ENCODE measurements at places on chromosomes 1 and 21.

DNA sequence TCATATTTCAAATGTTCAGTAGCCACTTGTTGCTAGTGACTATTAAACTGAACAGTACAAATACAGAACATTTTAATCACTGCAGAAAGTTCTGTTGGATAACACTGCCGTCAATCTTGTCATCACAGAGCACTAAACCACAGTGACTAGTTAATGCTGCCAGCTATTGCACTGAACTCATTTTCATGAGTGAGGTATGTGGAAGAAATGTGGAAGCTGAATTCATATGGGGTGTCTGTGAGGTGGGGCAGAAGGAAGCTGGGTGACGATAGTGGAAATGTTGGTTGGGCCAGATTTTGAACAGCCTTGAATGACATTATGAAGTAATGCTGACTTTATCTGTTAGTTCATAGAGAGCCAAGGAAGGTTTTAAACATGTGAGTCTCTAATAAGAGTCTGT is 49.6 kb downstream of the OSBPL9 start:
- no peak for DNase-seq

- DNase-seq: no peak
These were observed 22.8 kb upstream of the ARHGEF16 start for GRCh38 chr1:3431686-3432085.

- DNase-seq: no peak
These were observed 35.6 kb upstream of the RNPC3 start for GRCh38 chr1:103489935-103490334.

GRCh38 chr1:11654939-11655808 is 497 bp downstream of the FBXO44 start:
- no peak for DNase-seq

- no peak for DNase-seq
These were observed 21.7 kb upstream of the ZBTB21 start for GRCh38 chr21:42031816-42032215.

- no peak for DNase-seq
These were observed 100.2 kb downstream of the SMYD2 start for GRCh38 chr1:214380986-214381695.

GRCh38 chr1:59666106-59666505 is 148.6 kb upstream of the HOOK1 start:
- DNase-seq: no peak

GRCh38 chr21:42674351-42674940 is 21.0 kb downstream of the PDE9A start:
- DNase-seq: no peak

- no peak for DNase-seq
These were observed 388.5 kb upstream of the C1orf87 start for GRCh38 chr1:60461925-60462595.

- no peak for DNase-seq
These were observed 172.8 kb downstream of the MATN1 start for GRCh38 chr1:30550365-30551220.

GRCh38 chr1:198174297-198174696 is 17.5 kb downstream of the NEK7 start:
- peak; percentile 48 for DNase-seq

DNA sequence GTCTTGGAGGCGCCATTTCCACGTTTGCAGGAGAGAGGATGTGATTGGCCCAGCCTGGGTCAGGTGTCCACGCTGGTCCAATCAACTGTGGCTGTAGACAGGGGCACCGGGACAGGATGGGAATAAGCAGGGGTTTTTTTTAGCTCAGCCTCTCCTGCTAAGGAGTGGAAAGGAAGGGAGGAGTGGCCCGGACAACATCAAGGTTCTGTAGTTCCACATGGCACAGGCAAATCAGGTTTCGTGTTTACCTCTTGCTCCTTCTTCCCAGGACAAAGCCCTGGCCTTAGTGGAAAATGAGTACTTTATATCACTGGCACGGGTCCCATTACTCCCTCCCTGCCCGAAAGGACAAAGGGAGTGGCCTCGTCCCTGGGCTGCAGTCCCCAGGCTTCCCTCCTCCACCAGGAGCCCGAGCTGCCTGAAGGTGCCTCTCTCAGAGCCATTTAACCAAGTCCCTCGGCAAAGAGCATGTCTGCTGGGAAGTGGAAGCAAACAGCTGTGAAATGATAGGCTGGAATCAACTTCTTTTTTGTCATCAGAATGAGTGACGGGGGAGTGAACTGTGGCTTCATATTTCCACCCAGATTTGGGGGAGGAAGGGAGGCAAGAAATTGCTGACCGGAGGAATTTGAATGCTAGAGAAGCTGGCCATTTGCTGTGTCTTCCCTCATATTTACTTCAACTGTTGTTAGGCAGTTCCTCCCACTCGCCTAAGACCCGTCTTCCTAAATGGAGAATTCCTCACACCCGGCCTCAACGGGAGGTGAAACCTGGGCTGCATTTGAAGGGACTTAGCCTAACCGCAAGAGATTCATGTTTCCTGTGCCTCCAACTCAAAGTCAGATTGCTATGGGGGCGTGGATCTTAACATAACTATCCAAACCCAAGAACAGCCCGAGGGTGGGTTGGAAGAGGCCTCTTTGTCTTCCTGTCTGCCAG is 84.9 kb upstream of the SLC44A3 start:
- DNase-seq: no peak

- DNase-seq: no peak
These were observed 198.6 kb downstream of the PTPRC start for GRCh38 chr1:198837278-198838021.

- DNase-seq: no peak
These were observed 149.2 kb downstream of the NCAM2 start for GRCh38 chr21:21147374-21147745.

DNA sequence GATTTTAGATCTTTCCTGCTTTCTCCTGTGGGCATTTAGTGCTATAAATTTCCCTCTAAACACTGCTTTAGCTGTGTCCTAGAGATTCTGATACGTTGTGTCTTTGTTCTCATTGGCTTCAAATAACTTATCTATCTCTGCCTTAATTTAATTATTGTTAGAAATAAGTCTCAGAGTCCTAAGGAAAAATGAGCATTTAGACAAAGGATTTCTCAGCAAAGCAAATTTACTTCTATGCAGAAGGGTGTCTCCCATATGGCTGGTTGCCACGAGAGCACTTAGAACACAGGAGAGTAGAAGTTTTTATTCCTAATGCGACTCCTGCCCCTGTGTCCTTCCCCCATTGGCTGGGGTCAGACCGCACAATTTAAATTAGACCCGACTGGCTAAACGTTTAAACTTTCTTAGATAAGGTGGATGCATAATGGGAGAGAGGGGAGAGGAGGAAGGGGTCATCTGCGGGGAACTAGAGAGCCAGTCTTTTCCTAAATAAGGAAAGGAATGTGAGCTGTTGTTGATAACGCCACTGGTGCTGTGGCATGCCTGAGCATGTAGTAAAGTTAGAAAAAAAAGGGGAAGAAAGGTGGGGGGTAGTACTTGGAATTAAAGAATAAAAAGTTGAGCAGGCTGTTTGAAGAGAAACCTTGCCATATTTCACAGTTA is 170.2 kb downstream of the DYRK1A start:
- no peak for DNase-seq

DNA sequence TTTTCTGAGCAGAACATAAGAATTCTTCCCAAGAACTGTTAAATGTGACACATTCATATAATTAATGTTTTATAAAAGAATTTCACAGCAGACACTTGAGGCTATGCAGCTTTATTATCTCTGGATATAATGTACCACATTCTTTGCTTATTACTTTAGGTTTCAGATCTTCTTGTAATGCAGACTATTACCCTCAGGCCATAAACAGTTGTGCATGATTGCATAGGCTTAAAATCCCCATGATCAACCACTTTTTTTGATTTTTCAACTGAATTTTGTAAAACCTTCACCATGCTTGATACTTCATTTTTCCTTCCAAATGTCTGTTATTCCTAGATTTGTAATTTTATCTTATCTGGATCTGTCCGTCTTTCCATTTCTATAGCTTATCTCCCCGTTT is 1355.7 kb downstream of the BRINP3 start:
- no peak for DNase-seq

DNA sequence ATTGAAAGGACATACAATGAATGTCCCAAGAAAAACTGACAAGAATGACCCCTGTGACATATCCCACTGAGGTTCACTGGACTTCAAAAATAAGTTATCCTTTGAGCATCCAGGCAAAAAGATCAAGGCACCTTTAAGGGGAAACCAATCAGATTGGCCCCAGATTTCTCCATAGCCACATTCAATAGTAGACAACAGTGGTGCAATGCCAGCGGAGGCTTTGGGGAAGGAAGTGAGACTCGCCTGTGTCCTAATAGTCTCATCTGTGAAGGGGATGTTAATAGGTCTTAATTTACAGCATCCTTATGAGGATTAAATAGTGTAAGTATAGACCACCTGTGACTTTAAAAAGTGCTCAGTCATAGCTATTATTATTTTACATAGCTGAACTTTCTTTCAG is 21.5 kb downstream of the RPL5 start:
- DNase-seq: no peak

- no peak for DNase-seq
These were observed 155.6 kb downstream of the PLPP3 start for GRCh38 chr1:56423716-56424115.

- no peak for DNase-seq
These were observed 43.7 kb upstream of the ABCG1 start for GRCh38 chr21:42175110-42175710.

GRCh38 chr21:45012662-45013259 is 61.6 kb upstream of the ADARB1 start:
- no peak for DNase-seq

DNA sequence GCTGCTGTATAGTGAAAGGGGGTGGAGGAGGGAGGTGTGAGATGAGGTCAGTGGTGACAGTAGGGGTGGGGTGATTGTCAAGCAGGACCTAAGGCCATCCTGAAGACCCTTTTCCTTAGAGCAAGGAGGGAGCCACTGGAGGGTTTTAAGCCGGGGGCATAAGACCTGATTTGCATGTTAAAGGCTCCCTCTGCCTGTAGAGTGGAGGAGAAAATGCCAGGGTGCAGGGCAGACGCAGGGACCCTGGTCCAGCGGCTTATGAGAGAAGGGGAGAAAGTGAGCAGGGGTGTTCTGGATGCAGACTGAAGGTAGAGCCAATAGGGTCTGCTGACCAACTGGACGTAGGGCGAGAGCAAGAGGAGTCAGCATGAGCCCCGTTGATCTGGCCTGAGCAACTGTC is 154.1 kb downstream of the TRABD2B start:
- no peak for DNase-seq

- DNase-seq: no peak
These were observed 90.4 kb downstream of the KIF26B start for GRCh38 chr1:245245021-245245667.

DNA sequence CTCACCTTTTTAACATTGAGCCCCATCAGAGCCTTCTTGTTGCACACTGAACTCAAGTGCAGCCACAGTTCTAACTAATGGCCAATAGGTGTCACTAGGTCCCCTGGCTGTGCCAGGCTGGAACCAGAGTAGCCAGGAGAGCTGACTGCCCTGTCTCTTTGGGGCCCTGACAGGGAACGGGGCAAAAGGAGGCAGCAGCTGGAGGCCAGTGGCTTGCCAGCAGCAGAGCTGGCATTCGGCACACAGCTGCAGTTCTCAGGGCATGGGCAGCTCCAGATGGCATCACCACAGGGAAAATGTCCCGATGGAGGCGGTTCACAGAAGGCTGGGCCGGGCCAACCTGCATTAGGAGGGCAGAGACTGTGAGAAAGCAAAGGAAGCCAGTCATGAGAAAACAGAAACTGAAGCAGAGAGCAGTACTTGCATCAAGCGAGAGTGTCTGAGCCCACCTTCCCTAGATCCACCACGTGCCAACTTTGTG is 188.6 kb downstream of the FCRL5 start:
- DNase-seq: no peak

DNA sequence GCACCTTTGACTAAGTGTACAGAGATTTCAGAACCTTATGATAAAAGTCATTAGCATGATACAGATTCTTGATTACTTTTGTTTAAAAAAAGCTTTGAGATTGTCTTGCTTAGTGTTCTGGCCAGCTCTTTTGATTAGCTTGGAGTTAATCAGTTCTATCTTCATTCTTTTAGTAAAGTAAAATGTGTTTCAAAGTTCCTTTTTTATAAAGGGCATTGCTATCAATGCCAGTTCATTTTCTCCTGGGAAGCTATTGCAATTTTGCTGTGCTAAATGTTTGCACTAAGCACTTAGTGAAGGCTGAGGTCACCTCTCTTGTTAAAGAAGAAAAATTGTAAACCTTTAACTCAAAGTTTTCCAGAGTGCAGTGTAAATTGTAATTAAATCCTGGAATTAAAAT is 946.7 kb upstream of the TMPRSS15 start:
- DNase-seq: no peak

DNA sequence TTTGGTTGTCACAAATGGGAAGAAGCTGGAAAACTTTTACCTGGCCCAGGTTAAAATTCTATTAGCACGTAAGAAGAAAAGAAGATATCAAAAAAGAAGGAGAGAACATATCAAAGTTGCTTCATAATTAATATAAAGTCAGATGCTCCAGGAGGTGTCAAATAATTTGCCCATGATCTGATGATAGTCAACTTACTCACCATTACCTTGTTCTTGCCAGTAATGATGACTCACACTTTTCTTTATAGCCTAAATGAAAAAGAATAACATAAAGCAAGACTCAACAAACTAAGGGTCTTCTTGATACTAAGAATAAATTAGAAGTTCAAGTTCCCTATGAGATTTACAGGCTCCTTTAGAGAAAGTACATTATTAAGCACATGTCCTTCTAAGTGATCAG is 580.4 kb downstream of the TTLL7 start:
- no peak for DNase-seq

DNA sequence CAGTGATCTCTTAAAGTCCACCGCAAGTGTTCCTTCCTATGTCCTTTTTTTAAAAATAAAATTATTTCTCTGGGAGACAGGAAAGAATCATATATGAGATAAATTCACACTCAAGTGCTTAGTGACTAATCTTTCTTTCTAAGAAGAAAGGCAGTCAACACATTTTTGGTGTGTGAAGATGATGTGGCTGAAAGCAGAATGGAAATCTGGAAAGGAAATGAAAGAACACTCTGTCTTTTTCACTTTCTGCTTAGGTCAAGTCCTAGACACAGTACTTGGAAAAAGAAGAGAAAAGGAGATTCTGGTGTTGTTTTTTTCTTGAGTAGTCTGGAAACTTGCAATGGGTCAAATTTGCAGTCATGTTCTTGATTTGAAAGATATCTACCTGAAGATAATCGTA is 45.5 kb upstream of the PRRX1 start:
- DNase-seq: no peak

DNA sequence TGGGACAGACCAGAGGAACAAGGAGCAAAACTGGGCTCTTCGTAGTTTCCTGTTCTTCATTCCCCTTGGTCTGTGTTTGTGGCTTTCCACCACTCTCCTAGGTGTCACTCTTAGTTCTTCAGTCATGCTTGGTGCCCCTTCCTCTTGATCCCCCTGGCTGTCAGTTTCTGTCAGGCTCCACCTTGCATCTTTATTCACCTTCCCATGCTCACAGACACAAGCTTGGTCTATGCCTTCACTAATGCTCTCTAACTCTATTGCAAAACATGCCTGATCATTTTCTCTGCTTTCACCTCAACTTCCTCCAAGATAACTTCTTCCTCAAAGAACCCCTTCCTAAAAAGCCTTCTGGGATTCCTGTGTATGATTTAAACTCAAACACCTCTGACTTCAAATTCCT is 122.9 kb downstream of the GLUL start:
- DNase-seq: no peak
